ENCODE measurements at places on chromosomes 4 and X. TPM values are rescaled to one million over a fixed set of nuclear protein-coding genes. Genes with fewer than 3 reads are reported as not detected.

TCP11X2 gene
- not detected for polyA plus RNA-seq

HTN3 gene
- polyA plus RNA-seq, result not detected

RPA4 gene
- polyA plus RNA-seq, result not detected

TKTL1 gene
- not detected for polyA plus RNA-seq

SOX3 gene
- polyA plus RNA-seq, result not detected

ASMT gene
- not detected for polyA plus RNA-seq

SHROOM2 gene
- polyA plus RNA-seq, result 1.8 TPM

MAGEA2B gene
- polyA plus RNA-seq, result not detected

DNA sequence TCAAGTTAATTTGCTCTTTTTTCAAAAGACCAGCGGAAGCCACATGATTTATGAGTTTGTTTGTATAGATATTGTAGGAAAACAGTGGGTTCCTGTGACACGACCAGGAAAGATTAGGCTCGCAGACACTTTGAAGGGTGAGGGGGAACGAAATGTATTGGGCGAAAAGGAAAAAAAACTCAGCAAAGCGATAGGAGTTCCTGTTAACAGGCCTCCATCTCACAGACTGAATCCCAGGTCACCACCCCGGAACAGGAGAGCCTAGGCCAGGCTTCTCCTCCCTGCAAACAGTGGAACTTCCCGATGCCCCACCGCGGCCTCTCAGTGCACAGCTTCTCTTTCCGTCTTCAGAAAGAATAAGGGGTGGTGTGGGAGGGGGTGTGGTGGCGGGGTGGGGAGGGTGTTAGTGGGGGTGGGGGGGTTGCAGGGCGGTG, 181.8 kb upstream of the GPRIN3 start:
- peak overlapping the region; percentile 35 for H3K27ac ChIP-seq
- peak; percentile 53 for DNase-seq

DNA sequence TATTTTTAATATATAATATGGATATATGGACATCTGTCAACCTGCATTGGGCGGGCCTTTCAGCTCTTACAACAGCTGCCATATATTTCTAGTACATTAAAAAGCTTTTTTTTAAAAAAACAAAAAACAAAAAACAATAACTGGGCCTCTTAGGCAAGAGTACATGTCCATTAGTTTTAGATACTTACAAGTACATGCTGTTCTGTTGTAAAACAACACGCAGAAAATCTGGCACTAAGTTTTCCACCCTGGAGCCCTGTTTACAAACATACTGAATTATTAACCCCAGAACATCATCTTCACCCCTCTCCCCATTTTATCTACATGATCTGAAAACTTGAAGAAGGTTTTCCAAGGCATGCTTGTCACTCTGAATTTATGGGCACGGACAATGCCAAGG, 29.8 kb downstream of the RAI2 start:
- no peaks in the 10 kb centered on the region for H3K27me3 ChIP-seq
- no peaks in the 10 kb centered on the region for H3K4me1 ChIP-seq
- DNase-seq, result no peak
- no peak overlapping the region for H3K27ac ChIP-seq
- H3K4me3 ChIP-seq, result no peak overlapping the region
- H3K36me3 ChIP-seq, result no peaks in the 10 kb centered on the region

DNA sequence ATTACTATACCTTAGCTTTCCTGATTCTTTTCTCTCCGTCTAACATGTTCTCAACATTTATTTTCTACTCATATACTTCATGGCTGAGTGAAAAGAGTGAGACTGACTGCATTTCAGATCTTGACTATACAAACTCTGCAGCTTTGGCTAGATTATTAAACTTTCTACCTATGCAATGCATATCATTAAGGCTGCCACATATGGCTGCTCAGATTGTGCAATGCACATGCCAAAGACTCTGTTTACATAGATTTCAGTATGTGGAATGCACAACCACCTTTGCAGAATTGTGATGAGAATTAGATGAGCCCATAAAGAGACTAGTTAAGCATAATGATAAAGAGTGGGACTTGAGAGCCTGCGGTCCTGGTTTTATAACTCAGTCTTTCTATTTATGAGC, 196.5 kb downstream of the BMPR1B start:
- DNase-seq, result no peak
- H3K4me1 ChIP-seq, result no peaks in the 10 kb centered on the region
- H3K27ac ChIP-seq, result no peak overlapping the region
- H3K4me3 ChIP-seq, result no peak overlapping the region
- H3K27me3 ChIP-seq, result no peaks in the 10 kb centered on the region

- peaks cover 5% of the 10 kb centered on the region for H3K27me3 ChIP-seq
- H3K36me3 ChIP-seq, result no peaks in the 10 kb centered on the region
- H3K4me3 ChIP-seq, result no peak overlapping the region
Observed at GRCh38 chr4:159383562-159383931, 280.7 kb downstream of the RAPGEF2 start.

- H3K36me3 ChIP-seq, result no peaks in the 10 kb centered on the region
- no peaks in the 10 kb centered on the region for H3K4me1 ChIP-seq
- no peak overlapping the region for H3K27ac ChIP-seq
- H3K4me3 ChIP-seq, result no peak overlapping the region
- DNase-seq, result no peak
- H3K27me3 ChIP-seq, result no peaks in the 10 kb centered on the region
Observed at GRCh38 chr4:30103455-30103854, 616.7 kb upstream of the PCDH7 start.

DNA sequence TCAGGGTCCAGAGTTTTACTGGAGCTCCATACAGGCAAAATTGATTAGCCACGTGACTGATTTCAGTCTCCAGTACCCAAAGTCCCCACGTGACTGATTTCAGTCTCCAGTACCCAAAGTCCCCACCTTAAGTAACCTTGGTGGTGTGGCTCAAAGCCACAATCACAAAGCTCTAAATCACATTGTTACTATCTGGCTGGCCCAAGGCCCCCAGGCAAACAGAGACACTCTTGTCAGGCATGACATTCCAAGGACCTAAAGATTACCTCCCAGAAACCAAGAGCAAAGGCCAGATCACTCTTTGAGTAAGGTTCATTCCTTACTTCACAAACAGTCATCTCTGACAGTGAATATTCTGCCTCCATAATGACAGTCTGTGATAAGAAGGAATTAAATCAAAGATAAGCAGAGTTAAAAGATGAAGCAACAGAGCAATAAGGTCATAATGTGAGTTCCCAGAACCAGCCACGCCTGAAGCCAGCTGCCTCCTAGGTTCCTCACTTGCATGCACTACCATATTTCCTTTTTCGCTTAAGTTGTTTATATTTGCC, 78.5 kb downstream of the ANXA3 start:
- H3K4me3 ChIP-seq, result no peak overlapping the region
- DNase-seq, result no peak

DNA sequence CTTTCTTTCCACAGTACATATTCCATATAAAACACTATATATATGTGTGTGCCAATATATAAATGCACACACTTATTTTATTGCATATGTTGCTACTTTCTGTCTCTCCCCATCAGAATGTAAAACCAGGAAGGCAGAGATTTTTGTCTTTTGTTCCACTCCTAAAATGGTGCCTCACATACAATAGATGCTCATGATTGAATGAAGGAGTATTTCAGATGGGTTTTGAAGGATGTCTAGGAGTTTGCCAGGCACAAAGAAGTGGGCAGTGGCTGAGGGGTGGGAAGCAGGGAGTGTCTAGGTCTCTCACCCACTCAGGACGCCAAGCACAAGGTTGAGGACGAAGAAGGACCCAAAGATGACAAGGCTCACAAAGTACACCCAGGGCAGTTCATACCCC, 5.4 kb downstream of the CACNA1F start:
- no peak overlapping the region for H3K27ac ChIP-seq
- no peak overlapping the region for H3K4me3 ChIP-seq
- peaks cover 15% of the 10 kb centered on the region for H3K27me3 ChIP-seq
- no peak for DNase-seq
- H3K4me1 ChIP-seq, result no peaks in the 10 kb centered on the region

DNA sequence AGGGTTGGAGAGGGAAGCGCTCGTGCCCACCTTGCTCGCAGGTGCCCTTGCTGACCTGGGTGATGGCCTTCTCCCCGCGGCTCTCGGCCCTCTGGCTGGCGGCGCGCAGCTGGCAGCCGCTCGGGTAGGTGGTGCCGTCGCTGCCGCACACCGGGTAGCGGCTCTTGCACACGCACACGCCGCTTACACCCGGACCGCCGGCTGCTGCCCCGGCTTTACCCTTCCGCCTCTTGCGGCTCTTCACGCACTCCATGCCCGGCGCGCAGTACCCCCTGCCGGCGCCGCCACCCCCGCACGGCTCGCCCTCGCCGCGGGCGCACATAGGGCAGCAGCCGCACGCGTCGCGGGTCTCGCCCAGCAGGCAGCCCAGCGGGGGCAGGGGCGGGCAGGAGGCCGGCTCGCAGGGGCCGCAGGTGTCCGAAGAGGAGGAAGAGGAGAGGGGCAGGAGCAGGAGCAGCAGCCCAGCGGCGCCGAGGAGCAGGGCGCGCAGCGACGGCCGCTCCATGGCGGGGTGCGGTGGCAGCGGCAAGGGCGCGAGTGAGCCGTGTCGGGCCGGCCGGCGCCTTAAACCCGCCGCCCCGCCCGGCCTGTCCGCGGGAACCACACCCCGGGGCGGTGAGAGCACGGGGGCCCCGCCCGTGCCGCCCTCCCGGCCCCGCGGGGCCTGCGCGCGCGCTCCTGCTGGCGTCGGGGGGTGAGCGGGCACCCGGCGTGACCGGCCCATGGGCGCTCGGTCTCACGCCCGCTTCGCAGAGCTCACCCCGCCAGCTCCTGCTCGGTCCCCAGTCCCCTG, at the start of gene IGFBP7:
Gene IGFBP7 (minus strand): TSS at position 539 of the 793 bp plus-strand sequence. CDS start 34 bp downstream, at position 505.
- peak; percentile 82 for DNase-seq
- no peaks in the 10 kb centered on the region for H3K27me3 ChIP-seq
- H3K4me1 ChIP-seq, result peaks cover 38% of the 10 kb centered on the region
- peak within 1 kb of the TSS; percentile 86 for H3K4me3 ChIP-seq
- H3K27ac ChIP-seq, result peak within 1 kb of the TSS; percentile 86
- H3K36me3 ChIP-seq, result no peaks in the 10 kb centered on the region

DNA sequence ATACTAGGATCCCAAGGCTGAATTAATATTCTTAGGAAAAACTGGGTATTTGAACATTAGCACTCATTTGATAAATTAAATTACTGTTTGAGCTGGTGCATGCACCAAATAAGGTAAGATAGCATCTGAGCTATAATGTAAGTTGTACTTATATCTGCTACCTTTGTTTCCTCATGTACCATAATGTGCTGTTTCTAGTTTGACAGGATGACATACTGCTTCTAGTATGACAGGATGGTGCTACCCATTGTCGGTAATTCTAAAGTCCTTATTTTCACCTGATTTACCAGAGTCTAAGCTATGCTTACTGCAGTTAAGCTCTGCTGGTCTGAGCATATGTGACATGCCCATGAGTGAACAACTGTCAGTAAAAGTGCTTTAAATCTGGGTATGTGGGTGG, 1017.5 kb upstream of the IGFBP7 start:
- no peak overlapping the region for H3K4me3 ChIP-seq
- no peak for DNase-seq
- H3K27ac ChIP-seq, result no peak overlapping the region
- H3K36me3 ChIP-seq, result no peaks in the 10 kb centered on the region
- no peaks in the 10 kb centered on the region for H3K4me1 ChIP-seq

DNA sequence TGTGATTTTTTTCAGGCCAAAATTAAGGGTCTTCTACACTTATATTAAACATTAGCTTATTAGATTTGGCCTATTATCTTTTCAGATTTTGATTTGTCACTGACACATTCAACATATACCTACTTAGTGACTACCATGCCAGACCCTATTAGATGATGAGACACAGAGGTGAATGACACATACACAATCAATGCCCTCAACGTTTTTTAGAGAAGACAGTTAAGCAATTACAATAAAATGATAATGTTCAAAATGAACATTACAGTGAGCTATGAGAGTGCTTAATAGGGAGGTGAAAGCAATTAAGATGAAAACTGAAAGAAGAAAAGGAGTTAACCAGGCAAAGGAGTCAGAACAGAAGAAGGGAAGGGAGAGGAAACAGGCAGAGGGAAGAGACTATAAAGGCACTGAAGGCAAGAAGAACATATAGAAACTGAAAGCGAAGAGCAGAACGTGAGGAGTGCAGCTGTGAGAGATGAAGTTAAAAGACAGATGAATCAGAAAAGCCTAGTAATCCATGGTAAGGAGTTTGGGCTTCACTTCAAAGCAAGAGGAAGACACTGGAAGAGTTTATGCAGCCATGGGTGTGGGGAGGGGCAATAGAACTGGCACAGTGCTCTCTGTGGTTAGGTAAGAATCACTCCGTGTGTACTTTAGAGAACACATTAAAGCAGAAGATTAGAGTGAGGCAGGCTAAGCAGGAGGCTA, 119.0 kb downstream of the REELD1 start:
- no peak overlapping the region for H3K27ac ChIP-seq
- H3K4me1 ChIP-seq, result peaks cover 15% of the 10 kb centered on the region

DNA sequence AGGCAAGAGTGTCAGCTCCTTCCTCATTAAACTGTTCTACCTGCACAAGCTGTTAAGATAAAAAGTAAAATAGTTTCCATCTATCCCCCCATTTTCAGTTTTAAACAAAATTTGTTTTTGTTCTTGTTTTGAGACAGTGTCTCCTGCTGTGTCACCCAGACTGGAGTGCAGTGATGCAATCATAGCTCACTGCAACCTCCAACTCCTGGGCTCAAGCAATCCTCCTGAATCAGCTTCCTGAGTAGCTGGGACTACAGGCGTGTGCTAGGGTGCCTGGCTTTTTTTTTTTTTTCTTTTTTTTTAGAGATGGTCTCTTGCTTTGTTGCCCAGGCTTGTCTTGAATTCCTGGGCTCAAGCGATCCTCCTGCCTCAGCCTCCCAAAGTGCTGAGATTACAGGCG, 105.4 kb downstream of the HS6ST2 start:
- no peaks in the 10 kb centered on the region for H3K4me1 ChIP-seq
- no peak overlapping the region for H3K27ac ChIP-seq
- peaks cover 4% of the 10 kb centered on the region for H3K27me3 ChIP-seq
- H3K4me3 ChIP-seq, result no peak overlapping the region
- DNase-seq, result no peak

- H3K27me3 ChIP-seq, result peaks cover 10% of the 10 kb centered on the region
- no peaks in the 10 kb centered on the region for H3K4me1 ChIP-seq
Observed at GRCh38 chr4:54155936-54156335, 56.0 kb downstream of the GSX2 start.

GRCh38 chr4:78136109-78137081, 79.3 kb downstream of the FRAS1 start:
- DNase-seq, result no peak
- no peaks in the 10 kb centered on the region for H3K27me3 ChIP-seq
- no peak overlapping the region for H3K4me3 ChIP-seq
- H3K36me3 ChIP-seq, result no peaks in the 10 kb centered on the region

DNA sequence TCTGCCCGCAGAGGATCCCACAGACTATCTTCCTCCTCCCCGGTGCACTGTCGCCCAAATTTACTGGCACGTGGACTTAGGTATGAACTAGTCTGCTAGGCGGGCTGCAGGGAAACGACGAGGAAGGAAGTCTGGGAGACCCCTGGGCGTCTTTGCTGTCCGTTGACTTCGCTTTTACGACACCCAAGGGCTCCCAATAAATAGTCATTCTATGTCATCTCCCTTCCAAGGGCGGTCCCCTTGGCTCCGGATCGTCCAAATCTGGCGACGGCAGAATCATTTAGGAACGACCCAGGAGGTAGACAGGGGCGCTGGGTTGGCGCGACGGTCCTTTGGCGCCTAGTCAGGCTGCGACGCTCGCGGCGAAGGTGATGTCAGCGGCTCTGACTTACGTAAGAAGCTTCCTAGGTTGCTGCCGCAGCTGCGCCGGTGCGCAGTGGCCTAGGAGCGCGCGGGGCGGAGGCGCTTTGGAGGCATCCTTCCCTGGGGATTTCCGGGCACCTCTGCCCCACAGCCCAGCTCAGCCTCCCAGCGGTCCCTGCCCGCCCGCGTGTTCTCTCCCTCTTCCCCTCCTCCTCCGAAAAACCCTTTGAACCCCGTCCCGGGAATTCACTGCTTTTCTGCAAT, 2.2 kb downstream of the NHS start:
- H3K4me3 ChIP-seq, result peak overlapping the region; percentile 58
- H3K4me1 ChIP-seq, result no peaks in the 10 kb centered on the region
- H3K27me3 ChIP-seq, result peaks cover 5% of the 10 kb centered on the region
- peak; percentile 74 for DNase-seq
